Fibroblast of skin of back (primary cell): ENCODE measurements at places on chromosomes 7 and 10.

GRCh38 chr7:64886956-64887545 is 16.0 kb upstream of the ZNF273 start:
- no peak for DNase-seq

DNA sequence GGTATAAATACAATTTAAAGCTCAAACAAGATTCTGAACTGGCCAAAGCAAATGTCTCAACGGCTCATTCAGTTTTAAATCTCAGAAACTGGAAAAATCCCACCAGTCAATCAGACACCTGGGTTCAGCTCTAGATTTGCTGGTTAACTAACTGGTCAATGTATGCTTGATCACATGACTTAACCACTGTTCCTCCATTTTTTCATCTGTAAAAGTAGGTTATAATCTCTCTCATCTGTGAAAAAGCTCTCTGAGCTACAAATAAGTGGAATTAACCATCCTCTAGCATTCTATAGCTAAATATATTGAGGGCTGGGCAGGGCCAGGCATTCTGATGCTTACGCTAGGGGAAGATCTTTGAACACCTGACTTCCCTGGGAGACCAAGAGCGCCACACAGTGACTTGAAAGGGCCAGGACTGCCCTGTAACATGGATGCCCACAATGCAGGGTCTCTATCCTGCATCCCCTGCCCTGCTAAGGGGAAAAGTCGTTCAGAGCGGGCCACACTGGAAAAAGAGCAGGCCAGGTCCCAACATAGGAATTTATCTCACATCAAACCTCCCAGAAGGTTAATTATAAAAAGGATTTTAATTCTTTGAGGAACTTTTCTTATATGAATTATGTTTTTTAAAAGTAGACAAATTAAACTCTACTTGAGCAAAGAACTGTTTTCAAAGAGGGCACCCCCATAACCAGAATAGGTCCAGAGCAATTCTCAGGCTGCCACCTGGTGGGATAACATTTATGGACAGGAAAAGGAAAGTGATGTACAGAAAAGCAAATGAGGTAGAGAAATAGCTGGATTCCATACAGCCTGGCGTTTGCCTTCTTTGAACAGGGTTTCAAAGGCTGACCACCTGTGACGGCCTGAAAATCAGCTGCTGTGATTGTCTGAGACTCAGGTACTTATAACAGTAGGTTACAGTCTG is 1.8 kb downstream of the RP9 start:
- DNase-seq, result peak; percentile 48

GRCh38 chr7:73567846-73568685 is 10.3 kb downstream of the TBL2 start:
- no peak for DNase-seq

DNA sequence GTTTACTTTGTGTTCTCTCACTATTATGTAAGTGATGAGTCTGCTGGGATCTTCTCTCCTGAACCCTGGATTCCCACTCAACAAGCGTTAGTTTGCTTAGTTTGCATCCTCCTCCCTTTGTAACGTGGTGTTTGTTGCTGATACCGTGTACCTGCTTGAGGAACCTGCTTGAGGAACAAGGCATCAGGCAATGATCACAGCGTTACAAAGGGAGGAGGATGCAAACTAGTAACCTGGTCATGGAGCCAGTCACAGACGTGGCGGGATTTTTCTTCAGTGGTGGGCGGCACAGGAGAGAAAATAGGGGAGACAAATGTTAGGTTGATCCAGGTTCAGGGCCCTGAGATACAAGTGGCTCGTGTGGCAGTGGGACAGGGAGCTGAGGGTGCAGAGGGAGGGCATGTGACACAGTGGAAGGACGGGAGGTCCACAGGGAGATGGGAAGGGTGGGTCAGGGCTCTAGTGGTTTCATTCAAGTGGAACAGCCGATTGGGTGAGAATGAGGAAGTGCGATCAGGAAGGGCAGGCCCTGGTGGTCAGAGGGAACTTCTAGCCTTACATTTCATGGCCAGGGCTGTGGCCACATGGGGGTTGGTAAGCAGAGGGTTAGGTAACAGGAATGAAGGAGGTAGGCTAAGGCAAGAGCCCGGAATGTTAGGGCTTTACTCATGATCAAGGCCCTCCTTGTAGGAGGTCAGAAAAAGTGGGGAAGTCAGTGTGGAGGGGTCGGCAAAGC is 38.0 kb downstream of the SNX10 start:
- no peak for DNase-seq

- DNase-seq, result no peak
Observed at GRCh38 chr7:55299273-55299967, 65.7 kb upstream of the LANCL2 start.

- DNase-seq, result no peak
Observed at GRCh38 chr7:47721670-47722069, 139.8 kb upstream of the TNS3 start.
